ENCODE measurements at places on chromosomes 5 and 9.

DNA sequence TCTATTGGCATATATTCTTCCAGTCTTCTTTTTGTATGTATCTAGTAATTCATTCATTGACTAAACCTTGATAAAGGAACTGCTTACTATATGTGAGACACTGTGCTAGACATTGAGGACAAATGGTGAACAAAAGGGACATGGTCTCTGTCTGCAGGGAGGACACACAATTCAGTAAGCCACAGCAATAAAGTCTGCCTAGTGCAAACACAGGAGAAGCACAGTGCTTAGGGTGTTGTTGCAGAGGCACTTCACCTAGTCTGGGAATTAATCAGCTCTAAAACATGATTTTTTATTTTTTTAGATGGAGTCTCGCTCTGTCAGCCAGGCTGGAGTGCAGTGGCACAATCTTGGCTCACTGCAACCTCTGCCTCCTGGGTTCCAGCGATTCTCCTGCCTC lies 6.4 kb upstream of the CCL28 start:
- no peak for DNase-seq

- DNase-seq = no peak
These were observed 213.7 kb downstream of the DCP2 start for GRCh38 chr5:113190347-113190746.

DNA sequence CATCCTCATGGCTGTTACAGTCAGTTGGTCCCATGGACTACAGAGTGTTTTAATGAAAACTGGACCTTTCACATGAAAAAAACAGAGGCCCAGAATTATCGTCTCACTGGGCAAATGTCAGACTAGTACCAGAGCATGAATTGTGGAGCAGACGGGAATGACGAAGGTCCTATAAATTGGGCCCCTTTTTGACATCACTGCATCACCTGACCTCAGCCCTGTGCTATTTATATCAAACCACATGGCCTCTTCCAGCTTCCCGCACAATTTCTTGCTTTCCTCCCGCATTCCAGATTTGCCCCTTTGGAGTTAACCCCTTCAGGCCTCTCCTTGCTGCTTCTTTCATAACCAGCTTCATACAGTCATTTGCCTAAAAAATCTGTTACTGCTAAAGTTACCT lies 301.7 kb downstream of the ATPSCKMT start:
- no peak for DNase-seq

DNA sequence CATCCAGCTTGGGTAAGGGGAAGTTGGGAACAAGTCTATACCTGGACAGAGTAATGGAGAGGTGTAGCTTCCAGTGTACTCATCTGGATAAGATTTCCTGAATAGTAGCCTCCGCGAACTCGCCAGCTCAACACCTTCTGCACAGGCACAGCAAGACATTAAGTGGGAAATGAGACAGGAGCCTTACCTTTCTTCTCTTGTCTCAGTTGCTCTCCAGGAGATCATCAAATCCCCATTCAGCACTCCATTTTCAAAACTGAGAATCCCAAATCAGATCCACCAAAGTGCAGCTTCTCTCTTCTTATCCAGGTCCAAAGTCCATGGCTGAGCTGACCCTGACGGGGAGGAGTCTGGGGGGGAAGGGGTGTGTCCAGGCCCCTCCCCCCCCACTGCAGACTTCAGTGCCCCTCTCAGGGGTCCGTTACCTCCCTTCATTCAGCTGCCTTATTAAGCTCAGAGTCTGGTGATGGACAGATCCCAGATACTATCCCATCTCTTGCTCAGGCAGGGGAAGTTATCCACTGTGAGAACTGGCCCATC lies 5.9 kb upstream of the MGAT1 start:
- no peak for DNase-seq

DNA sequence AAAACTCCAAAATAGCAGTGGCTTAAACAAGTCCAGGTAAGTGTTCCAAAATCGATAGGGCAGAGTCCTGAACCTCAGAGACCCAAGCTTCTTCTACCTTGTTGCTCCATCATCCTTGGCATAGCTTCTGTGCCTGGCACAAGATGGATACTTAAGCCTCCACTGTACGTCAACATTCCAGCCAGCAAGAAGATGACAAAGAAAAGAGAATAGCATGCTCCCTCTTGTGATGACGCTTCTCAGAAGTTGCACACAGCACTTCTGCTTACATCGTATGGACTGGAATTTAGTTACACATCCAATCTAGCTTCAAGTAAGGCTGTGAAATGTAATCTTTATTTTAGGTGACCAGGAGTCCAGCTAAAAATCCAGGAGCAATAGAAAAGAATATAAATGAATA lies 227.4 kb downstream of the ESM1 start:
- DNase-seq = no peak

GRCh38 chr5:107604990-107605389 lies 65.7 kb downstream of the EFNA5 start:
- no peak for DNase-seq

- DNase-seq = no peak
These were observed 75.8 kb downstream of the AOPEP start for GRCh38 chr9:94802251-94802650.

DNA sequence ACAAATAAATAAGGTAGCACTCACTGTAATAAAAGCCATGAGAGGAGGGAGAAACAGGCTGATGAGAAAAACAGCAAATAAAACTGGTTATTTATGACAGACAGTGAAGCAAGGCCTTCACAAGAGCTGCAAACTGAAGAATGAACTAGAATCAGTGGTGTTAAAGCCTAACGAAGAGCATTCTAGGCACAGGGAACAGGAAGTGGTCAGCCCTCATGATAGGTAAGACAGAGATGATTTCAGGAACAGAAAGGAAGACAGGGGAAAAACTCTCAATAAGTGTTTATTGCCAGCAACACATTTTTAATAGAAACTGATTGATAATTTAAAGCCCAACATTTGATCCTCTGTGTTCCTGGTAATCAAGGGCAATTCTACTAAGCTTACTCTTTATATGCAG lies 124.5 kb downstream of the EDIL3 start:
- DNase-seq = no peak

- no peak for DNase-seq
These were observed 50.5 kb downstream of the HACD4 start for GRCh38 chr9:20980832-20981455.

- no peak for DNase-seq
These were observed 17.3 kb upstream of the TNIP1 start for GRCh38 chr5:151097820-151098767.

DNA sequence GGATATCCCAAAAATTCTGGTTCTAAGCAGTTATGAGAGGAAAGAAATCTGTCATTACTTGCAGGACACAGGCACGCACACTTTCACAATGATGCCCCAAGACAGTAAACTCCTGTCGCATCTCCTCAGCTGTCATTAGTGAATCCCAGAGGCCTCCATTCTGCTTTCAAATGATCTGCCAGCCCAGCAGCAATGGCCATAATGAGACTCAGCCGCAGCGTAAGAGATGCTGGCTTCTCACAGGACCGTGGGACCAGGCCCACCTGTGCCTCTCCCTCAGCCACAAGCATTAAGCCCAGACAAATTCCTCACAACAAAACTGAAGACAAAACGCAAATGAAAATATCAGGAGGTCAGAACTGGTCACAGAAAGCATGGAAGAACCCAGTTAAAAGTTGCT lies 98.0 kb upstream of the VLDLR start:
- DNase-seq = no peak

DNA sequence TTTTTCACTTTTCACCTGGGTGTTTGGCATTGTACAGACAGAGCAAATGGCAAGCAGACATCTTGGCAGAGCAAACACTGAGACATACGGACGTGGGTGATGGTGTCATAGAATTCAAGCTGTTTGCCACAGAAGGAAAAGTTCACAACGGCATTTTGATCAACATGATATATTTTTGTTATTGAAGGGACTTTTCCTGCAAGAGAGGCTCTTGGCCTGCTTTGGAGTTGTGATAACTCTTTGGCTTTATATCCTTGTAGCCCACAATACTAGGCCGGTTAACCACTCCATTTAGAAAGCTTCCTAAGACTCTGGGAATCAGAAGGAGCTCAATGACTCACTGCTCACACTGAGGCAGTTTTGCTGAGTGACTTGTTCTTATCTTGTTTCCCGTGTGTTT lies 1038.3 kb downstream of the TLE1 start:
- DNase-seq = no peak

GRCh38 chr9:118522093-118523028 lies 818.2 kb downstream of the TLR4 start:
- DNase-seq = no peak

GRCh38 chr5:15510092-15510491 lies 10.1 kb downstream of the FBXL7 start:
- DNase-seq = no peak

DNA sequence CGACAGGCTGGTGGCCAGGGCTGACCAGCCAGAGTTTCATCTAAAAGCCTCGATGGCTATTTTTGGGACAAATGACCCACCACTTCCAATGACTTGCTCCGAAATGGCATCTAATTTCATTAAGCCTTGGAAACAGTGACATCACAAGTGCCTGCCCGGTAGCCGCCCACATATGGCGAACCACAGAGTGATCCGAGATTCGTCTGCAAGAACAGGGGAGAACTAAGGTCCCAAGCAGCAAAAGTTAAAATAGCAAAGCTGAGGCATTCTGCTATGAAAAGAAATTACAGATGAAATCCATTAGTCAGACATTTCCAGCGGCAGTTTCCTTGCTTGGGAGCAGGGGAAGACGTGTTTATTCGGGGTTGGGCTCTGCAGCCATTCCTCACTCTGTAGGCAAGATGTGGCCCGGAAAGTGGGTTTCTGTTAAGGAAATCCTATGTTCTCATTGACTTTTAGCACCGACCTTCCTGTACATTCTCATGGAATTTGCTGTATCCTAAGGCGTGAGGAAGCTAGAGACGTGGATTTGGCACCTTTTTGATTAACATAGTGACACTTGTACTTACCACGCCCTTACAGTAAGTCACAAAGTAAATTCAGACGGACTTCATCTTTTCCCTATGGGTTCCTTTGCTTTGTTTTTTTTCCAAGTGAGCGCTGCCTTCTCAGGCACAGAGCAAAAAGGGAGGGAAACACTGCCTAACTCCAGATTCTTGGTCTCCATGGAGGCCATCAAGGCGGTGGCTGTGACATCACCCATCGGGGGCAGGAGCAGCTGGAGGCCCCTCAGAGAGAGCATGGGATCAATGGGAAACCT lies 45.1 kb downstream of the ERGIC1 start:
- no peak for DNase-seq

GRCh38 chr5:55921617-55922016 lies 70.5 kb downstream of the IL31RA start:
- no peak for DNase-seq

- no peak for DNase-seq
These were observed 49.7 kb downstream of the PLPP1 start for GRCh38 chr5:55485073-55485472.

DNA sequence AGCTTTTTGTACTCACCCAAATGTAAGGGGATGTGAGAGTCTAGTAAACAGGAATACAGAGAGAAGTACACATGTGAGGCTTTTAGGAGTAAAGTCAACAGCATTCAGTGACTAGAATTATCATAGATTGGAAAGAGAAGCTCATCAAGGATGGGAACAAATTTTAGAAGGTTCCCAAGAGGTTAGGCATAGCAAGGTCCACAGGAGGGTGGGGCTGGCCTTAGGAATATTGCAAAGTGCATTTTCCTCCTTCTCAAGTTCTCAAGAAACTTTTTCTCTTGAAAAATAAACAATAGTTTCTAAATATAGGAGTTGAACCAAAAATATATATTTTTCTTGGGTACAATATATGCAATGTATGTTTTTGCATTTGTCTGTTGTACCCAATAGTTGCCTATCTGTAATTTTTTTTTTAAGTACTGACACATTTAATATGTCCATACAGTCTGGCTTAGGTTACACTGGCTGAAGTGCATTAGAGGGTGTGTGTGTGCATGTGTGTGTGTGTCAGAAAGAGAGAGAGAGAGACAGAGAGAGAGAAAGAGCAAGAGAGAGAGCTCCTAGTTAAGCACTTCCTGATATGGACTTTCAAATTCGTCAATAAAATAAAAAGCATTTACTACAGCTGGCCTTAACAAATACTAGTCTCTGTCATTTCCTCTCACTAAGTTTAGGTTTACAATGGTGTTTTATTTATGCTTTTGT lies 62.2 kb downstream of the SNX18 start:
- DNase-seq = no peak

GRCh38 chr5:132110930-132111329 lies 37.3 kb downstream of the CSF2 start:
- no peak for DNase-seq

GRCh38 chr5:57805732-57806131 lies 323.1 kb upstream of the ACTBL2 start:
- no peak for DNase-seq
